ENCODE measurements at places on chromosomes 12 and 14. TPM values are rescaled to one million over a fixed set of nuclear protein-coding genes. Genes with fewer than 3 reads are reported as not detected.

- H3K4me1 ChIP-seq: peaks cover 5% of the 10 kb centered on the region
- H3K36me3 ChIP-seq: no peaks in the 10 kb centered on the region
- no peak overlapping the region for H3K4me3 ChIP-seq
- no peak for DNase-seq
- H3K27me3 ChIP-seq: no peaks in the 10 kb centered on the region
Observed at GRCh38 chr14:56136571-56137452, 18.6 kb downstream of the PELI2 start.

GRCh38 chr14:61342486-61342885 is 21.1 kb downstream of the PRKCH start:
- no peaks in the 10 kb centered on the region for H3K36me3 ChIP-seq
- peaks cover 97% of the 10 kb centered on the region for H3K4me1 ChIP-seq
- peak; percentile 95 for DNase-seq
- peak overlapping the region; percentile 25 for H3K4me3 ChIP-seq

GRCh38 chr14:61641914-61642613 is 53.2 kb upstream of the HIF1A start:
- DNase-seq: no peak
- no peaks in the 10 kb centered on the region for H3K4me1 ChIP-seq
- no peak overlapping the region for H3K27ac ChIP-seq
- no peaks in the 10 kb centered on the region for H3K27me3 ChIP-seq

GCH1 gene
- total RNA-seq: 28.4 TPM

ANO2 gene
- not detected for total RNA-seq

FAM222A gene
- total RNA-seq: 0.55 TPM

Measured in CD4-positive, alpha-beta memory T cell (primary cell).